ENCODE measurements at places on chromosomes 16 and 17. TPM values are rescaled to one million over a fixed set of nuclear protein-coding genes. Genes with fewer than 3 reads are reported as not detected.

The KRTAP9-2 gene
- not detected for total RNA-seq

The CYGB gene
- not detected for total RNA-seq

The KRTAP4-9 gene
- not detected for total RNA-seq

The ZSCAN10 gene
- not detected for total RNA-seq

The KRTAP2-3 gene
- not detected for total RNA-seq

The ITGAD gene
- total RNA-seq, result not detected

The CCL16 gene
- total RNA-seq, result not detected

The TEKT1 gene
- total RNA-seq, result not detected

The TBC1D3B gene
- 8.9 TPM for total RNA-seq

The BAIAP3 gene
- not detected for total RNA-seq

The SLC38A10 gene
- total RNA-seq, result 105 TPM

The DNAH17 gene
- total RNA-seq, result 0.02 TPM

The TMEM101 gene
- 32.8 TPM for total RNA-seq

The LGALS9B gene
- total RNA-seq, result not detected
